GM12878 (cell line): ENCODE measurements at places on chromosomes 16 and 17.

DNA sequence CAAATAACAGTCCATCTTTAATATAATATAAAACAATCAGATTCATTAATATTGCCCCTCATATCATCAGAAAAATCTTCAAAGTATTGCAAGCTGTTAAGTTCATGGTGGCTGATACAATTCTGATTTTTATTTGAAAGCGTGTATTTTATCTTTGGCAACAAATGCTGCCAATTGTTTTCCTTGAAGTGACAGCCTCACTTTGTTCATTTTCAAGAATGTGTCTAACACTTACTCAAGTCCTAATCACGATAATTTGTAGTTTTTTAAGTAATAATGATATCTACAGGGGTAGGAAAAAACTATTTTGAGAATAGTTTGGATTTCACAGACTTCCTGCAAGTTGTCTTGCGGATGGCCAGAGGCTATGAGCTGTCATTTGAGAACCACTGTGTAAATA lies 75.8 kb downstream of the HS3ST3B1 start:
- no peaks in the 10 kb centered on the region for H3K36me3 ChIP-seq
- H3K4me3 ChIP-seq = no peak overlapping the region
- DNase-seq = no peak
- H3K27ac ChIP-seq = no peak overlapping the region
- H3K27me3 ChIP-seq = no peaks in the 10 kb centered on the region

GRCh38 chr16:88649924-88650748 lies 717 bp downstream of the CYBA start:
- H3K27me3 ChIP-seq = no peaks in the 10 kb centered on the region
- peak overlapping the region; percentile 98 for H3K4me3 ChIP-seq
- peak overlapping the region; percentile 96 for H3K27ac ChIP-seq
- peaks cover 22% of the 10 kb centered on the region for H3K4me1 ChIP-seq

- no peaks in the 10 kb centered on the region for H3K27me3 ChIP-seq
- H3K27ac ChIP-seq = peak overlapping the region; percentile 87
- peaks cover 6% of the 10 kb centered on the region for H3K36me3 ChIP-seq
- H3K4me1 ChIP-seq = peaks cover 10% of the 10 kb centered on the region
- no peak for DNase-seq
Measured at GRCh38 chr17:7250695-7251627, 573 bp downstream of the CTDNEP1 start.

DNA sequence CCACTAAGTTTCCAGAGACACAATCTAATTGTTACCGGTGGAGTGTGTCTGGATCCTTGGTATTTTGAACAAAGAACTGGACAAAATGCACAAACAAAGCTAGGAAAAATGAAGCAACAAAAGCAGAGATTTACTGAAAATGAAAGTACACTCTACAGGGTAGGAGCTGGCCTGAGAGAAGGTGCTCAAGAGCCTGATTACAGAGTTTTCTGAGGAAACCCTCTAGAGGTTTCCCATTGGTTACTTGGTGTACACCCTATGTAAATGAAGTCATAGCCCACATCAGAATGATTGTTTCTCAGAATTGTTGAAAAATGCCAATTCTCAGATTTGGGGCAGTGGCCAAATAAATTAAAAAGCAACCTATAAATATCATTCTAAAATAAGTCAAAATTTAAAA lies 436.4 kb downstream of the KCNJ18 start:
- H3K36me3 ChIP-seq = no peaks in the 10 kb centered on the region
- H3K27me3 ChIP-seq = no peaks in the 10 kb centered on the region
- H3K27ac ChIP-seq = no peak overlapping the region

DNA sequence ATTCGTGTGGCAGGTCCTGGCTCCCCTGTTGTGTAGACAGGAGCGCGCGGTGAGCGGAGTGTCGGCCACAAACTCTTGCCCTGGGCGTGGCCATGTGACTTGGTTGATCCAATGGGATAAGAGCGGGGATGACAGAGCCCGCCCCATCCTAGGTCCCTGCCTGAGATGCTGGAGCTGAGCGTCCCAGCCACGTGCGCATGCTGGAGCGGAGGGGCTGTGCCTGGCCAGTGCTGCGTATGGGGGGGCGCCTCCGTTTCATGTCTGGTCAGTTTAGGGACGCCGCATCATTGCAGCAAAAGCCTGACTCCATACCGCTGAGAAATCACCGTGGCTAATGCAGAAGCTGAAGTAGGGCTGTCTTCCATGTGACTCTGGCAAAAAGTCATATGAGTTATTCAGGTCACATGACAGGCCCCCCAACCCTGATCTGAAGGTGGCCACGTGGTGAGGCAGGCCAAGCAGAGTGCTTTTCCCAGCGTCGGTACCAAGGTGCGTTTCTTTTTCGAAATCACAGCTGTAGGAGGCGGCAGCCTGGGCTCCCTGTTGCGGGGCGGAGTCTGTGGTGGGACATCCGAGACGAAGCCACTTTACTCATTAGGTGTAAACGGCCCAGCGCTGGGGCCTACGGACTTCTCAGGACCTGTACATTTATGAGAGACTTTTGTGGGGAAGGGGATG lies 22.5 kb downstream of the HSBP1 start:
- H3K4me1 ChIP-seq = no peaks in the 10 kb centered on the region
- DNase-seq = no peak
- H3K27me3 ChIP-seq = no peaks in the 10 kb centered on the region
- H3K36me3 ChIP-seq = no peaks in the 10 kb centered on the region
- no peak overlapping the region for H3K27ac ChIP-seq
- H3K4me3 ChIP-seq = no peak overlapping the region

GRCh38 chr16:3091551-3091950 lies 7.5 kb downstream of the ZSCAN10 start:
- H3K27me3 ChIP-seq = no peaks in the 10 kb centered on the region
- H3K4me1 ChIP-seq = peaks cover 6% of the 10 kb centered on the region; the same call in 1 of the 2 replicates

GRCh38 chr17:58233543-58233942 lies 4.8 kb upstream of the LPO start:
- peak; percentile 55 for DNase-seq
- H3K27ac ChIP-seq = peak overlapping the region; percentile 67; the same call in 1 of the 2 replicates
- H3K36me3 ChIP-seq = no peaks in the 10 kb centered on the region
- no peaks in the 10 kb centered on the region for H3K27me3 ChIP-seq
- peaks cover 21% of the 10 kb centered on the region for H3K4me1 ChIP-seq

GRCh38 chr17:42778570-42778969 lies 1.8 kb upstream of the WNK4 start:
- H3K27ac ChIP-seq = no peak overlapping the region
- H3K4me3 ChIP-seq = no peak overlapping the region

- no peaks in the 10 kb centered on the region for H3K4me1 ChIP-seq
- H3K27me3 ChIP-seq = no peaks in the 10 kb centered on the region
- no peak for DNase-seq
- H3K4me3 ChIP-seq = no peak overlapping the region
Measured at GRCh38 chr17:65527381-65527780, 34.1 kb downstream of the AXIN2 start.

DNA sequence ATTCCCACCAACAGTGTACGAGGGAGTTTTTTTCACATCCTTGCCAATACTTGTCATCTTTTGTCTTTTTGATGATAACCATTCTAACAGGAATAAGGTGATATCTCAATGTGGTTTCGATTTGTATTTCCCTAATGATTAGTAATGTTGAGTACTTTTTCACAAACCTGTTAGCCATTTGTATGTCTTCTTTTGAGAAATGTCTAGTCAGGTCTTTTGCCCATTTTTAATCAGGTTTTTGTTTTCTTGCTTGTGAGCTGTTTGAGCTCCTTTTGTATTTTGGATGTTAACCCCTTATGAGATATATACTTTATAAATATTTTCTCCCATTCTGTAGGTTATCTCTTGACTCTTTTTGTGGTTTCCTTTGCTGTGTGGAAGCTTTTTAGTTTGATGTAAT lies 1.9 kb upstream of the KRTAP4-5 start:
- no peak overlapping the region for H3K4me3 ChIP-seq
- H3K36me3 ChIP-seq = no peaks in the 10 kb centered on the region
- H3K27me3 ChIP-seq = no peaks in the 10 kb centered on the region
- no peak overlapping the region for H3K27ac ChIP-seq
- no peaks in the 10 kb centered on the region for H3K4me1 ChIP-seq
- no peak for DNase-seq

- no peak overlapping the region for H3K4me3 ChIP-seq
- H3K27ac ChIP-seq = no peak overlapping the region
- H3K27me3 ChIP-seq = no peaks in the 10 kb centered on the region
- no peaks in the 10 kb centered on the region for H3K36me3 ChIP-seq
Measured at GRCh38 chr16:59046335-59046734, 312.2 kb upstream of the GOT2 start.

DNA sequence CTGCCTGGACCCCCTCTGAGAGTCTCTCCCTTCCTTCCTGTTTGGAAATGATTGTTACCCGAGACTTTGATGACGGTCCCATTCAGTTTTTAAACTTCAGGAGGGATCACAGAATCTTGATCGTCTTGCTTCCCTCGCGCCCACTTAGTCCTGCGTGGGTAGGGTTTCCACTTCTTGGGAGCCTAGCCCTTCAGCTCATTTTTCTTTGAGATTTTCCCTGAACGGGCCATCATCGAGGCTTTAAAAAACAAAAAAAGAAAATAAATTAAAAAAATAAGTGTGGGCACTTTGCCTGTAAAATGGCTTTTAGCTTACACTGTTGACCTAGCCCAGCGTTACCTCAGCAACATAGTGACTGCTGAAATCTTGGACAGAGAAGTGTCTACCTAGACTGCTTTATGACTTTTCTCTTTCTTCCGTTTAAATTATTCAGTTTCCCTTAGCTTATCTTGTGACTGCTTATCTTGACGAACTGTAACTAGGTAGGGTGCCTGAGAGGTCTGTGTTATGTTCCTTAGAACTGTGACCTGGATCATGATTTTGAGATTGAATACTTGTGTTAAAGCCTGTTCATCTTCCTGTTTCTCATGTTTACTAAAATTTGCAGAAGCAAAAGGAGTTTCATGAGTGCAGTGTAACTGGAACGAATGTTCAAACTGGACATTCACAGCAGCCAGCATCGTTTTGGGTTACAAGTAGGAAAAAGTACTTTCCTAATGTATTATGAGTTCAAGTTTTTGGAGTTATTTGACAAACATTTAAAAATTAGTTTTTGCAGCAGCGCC lies 874 bp downstream of the WWP2 start:
- DNase-seq = no peak
- H3K36me3 ChIP-seq = no peaks in the 10 kb centered on the region
- H3K27ac ChIP-seq = peak overlapping the region; percentile 83
- peak overlapping the region; percentile 89 for H3K4me3 ChIP-seq
